ENCODE measurements at places on chromosomes 16 and 17. TPM values are rescaled to one million over a fixed set of nuclear protein-coding genes. Genes with fewer than 3 reads are reported as not detected.

Gene MMP28
- 39.5 TPM for total RNA-seq

- no peak for DNase-seq
Observed at GRCh38 chr16:58497935-58498334, 2.0 kb upstream of the NDRG4 start.

DNA sequence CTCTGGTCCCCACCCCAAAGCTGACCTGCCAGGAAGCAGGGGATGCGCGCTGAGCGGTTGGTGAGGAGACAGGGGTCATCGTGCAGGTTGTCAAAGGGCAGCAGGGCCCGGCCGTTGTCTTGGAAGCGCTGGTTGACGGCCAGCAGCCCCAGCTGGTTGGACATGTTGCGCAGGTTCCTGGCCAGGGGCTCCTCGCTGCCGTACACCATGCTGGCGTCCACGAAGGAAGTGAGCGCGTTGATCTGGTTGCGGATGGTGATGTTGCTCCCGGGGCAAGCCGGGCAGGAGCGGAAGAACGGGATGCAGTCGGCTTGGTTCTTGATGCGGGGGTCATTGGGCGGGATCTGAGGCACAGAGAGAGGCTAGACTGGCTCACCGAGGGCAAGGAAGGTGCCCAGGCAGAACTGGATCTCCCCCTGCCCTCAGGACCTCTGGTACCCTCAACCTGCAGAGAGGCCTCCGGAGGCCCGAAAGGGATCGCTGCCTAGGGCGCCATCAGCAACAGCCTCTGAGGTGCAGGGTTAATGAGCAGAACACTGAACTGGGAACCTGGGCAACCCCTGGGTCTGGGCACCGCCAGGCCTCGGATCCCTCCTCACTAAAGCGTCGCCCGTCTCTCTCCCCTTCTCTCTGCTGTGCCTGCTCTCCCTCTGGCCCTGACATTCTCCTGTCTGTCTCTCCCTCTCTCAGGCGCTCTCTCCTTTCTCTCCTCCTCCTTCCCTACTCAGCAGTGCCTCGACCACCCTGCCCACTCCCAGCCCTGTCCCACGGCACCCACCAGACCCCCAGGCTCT is 2.7 kb downstream of the MPO start:
- DNase-seq, result peak; percentile 81

GRCh38 chr17:47803751-47804150 is 17.8 kb downstream of the OSBPL7 start:
- DNase-seq, result no peak

- peak; percentile 59 for DNase-seq
Observed at GRCh38 chr16:47143677-47144558, at the start of gene NETO2. Gene NETO2 (minus strand): TSS chr16:47143945. CDS start chr16:47143612, 333 bp downstream.

All from left lung (tissue), 14 donors.